ENCODE measurements at places on chromosomes 2 and 18.
A peak's percentile ranks its signal among the peaks of the same experiment; 100 is the strongest.

- DNase-seq = no peak
Observed at GRCh38 chr2:207041279-207041678, 102.0 kb downstream of the CPO start.

DNA sequence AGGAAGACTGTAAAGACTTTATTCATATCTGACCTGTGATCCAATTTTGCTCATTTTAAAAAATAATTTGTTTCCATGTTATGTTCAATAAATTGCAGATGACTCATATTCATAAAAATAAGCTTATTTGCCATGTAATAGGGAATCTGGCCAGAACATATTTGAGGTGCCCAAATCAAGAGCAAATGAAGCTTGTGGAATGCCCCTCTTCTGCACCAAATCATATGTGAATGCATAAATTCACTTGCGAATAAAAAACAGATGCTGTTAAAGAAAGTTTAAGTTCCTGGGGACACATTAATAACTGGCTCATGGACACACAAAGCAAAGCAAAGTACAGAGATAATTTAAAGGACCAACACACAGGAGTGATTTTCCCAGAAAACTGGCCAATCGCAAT, 279.0 kb upstream of the CDH2 start:
- no peak for DNase-seq

- DNase-seq = no peak
Observed at GRCh38 chr2:171523088-171524017, 1.1 kb downstream of the CYBRD1 start.

DNA sequence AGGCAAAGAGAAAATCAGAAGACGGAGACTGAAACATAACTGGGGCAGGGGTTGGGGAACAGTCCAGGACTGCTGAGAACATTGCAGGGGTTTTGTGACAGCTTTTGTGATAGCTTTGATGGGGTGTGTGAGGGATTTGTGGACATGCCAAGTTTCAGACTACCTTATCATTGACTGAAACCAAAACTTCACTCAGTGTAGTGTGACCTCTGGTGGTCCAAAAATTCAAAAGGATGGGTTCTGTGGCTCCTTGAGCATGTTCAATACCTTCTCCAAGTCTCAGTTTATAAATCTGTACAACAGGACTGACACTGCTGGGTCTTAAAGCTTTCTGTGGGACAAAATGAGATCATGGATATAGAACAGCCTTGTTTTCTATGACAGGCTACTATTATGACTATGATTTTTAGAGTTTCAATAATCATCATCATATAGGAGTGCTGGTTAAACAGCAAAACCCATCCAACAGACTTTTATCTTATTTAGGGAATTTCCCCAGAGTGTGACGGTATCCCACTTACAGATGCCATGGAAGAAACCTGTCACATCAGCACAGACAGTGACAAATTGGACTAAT, 259.2 kb upstream of the SLC14A2 start:
- DNase-seq = no peak

DNA sequence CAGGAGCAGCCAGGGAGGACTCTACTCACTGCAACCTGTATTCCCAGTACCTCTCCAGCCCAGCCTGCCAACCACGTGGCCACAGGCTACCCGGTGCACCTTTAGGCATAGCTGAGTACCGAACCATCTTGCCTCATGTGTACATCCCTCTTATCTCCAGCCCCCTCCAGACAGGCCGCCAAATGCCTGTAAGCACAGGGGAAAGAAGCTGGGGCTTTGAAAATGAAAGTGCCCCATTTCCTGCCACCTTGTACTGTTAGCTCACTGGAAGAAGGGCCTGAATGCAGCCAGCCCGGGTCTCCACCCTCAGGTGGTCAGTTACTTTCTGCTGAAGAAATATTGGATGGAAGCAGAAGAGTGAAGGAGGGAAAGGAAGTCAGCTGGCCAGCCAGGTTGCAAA, 27.2 kb upstream of the RFX8 start:
- no peak for DNase-seq

DNA sequence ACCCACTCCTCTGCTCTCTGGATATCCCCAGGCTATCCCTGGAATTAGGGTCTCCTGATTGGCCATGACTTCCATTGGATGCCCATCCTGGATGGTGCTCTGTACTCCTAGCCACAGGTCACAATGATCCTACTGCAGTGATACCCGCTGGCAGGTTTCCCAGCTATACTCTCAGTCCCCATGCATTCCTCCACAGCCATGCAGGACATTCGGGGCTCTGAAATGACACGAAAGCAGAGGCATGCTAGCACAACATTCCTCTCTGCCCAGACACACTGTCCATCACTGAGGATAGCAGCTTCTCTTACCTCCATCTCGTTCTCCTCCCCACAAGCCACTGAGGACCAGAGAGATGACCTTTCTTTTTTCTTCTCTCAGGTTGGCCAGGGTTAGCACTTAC, 51.7 kb upstream of the SPATS2L start:
- DNase-seq = no peak

GRCh38 chr2:20172273-20173055, 52.5 kb downstream of the SDC1 start:
- DNase-seq = no peak

GRCh38 chr2:9951522-9952285, at the start of gene GRHL1:
Gene GRHL1, plus strand, starts transcription at chr2:9951693. Its CDS starts 141 bp downstream, at chr2:9951834.
- DNase-seq = peak; percentile 74

Measured in activated CD4-positive, alpha-beta T cell treated with anti-CD3 and anti-CD28 coated beads, Interleukin-2, amount 50 U/mL, for 24 hours (primary cell).